ENCODE measurements at places on chromosomes 2 and 18. TPM values are rescaled to one million over a fixed set of nuclear protein-coding genes. Genes with fewer than 3 reads are reported as not detected.

The GORASP2 gene
- 34.5 TPM for total RNA-seq

The LAMA1 gene
- total RNA-seq, result 12.2 TPM

The NT5C1B gene
- total RNA-seq, result not detected

The RNU2-63P gene
- 78.3 TPM for total RNA-seq

GRCh38 chr2:180698668-180699067 lies 281.7 kb upstream of the UBE2E3 start:
- no peak for DNase-seq

GRCh38 chr2:48601349-48601748 lies 16.3 kb upstream of the GTF2A1L start:
- no peak for DNase-seq

GRCh38 chr2:7598402-7598801 lies 681.2 kb downstream of the RNF144A start:
- no peak for DNase-seq

DNA sequence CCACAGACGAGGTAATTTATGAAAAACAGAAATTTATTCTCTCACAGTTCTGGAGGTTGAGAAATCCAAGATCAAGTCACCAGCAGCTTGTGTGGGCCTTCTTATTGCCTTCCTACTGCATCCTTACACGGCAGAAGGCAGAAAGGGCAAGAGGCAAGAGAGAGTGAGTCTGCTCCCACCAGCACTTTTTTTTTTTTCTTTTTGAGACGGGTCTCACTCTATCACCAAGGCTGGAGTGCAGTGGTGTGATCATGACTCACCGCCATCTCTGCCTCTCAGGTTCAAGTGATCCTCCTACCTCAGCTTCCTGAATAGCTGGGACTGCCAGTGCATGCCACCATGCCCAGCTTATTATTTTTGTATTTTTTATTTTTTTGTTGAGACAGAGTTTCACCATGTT lies 78.5 kb upstream of the HK2 start:
- DNase-seq, result peak; percentile 91

DNA sequence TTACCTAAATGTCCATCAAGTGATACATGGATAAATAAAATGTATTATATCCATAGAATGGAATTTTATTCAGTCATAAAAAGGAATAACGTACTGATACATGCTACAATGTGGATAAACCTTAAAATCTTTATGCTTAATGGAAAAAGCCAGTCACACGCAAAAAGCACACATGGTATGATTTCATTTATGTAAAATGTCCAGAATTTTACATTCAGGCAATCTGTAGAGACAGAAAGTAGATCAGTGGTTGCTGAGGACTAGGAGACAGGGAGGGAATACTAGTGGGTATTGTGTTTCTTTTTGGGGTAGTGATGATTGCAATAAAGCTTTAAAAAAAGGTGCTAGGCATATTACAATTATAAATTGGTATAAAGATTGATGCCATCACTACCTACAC lies 30.7 kb upstream of the CD302 start:
- no peak for DNase-seq

GRCh38 chr18:34028324-34028723 lies 196.4 kb downstream of the NOL4 start:
- peak; percentile 43 for DNase-seq

DNA sequence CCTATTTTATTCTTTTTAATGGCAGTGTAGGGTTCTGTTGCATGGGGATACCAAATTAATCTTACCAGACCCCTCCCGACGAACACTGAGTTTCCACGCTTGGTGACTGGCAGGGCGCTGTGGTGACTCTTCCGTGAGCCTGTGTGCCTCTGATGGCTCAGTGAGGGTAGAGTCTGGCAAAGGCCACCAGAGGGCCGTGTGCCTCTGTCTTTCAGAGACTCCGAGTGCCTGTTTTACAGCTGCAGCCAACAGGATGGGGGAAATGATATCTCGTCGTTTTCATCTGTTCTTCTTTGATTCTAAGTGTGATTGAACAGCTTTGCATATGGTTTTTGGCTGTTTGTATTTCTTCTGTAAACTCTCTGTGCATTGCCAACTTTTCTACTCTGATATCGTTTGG lies 99.8 kb downstream of the ZNF236 start:
- DNase-seq, result no peak

GRCh38 chr18:67705748-67706147 lies 189.2 kb upstream of the DSEL start:
- peak; percentile 22 for DNase-seq

- DNase-seq, result peak; percentile 83
Observed at GRCh38 chr2:216535454-216535995, 36.9 kb downstream of the RPL37A start.

DNA sequence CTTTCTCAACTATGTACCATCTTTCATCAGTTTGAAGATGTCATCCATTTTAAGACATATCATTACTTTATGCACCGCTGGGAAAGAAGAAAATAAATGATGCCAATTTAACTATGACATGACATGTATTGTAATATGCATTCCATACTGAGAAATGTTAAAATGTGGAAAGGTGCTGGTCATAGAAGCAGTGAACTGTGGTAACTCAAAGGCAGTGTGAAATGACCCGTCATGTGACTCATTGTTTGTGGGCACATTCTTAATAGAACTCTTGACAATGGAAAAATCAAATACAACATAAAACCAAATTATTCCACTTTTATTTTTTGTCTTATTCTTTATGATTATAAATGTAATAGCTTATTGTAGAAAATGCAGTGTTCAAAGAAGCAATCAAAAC lies 455.0 kb upstream of the ST6GAL2 start:
- no peak for DNase-seq

GRCh38 chr18:48777026-48777743 lies 173.6 kb downstream of the SMAD7 start:
- peak; percentile 62 for DNase-seq

DNA sequence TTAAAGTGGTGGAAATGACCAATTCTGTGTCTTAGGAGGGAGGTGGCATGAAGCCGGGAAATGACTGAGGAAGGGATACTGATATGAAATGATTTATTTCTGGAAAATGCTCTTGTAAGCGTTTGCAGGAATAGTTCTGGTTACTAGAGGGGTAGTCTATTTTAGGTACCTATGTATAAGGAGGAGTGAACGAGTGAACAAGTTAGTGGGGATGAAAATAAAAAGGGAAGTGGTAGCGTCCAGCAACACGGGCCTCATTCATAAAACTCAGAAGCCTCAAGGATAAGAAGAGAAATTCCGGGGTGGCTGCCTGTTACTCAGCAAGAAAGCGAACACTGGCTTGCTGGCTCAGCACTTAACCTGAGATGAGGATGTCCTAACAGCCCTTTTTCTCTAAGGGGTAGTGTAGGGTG lies 303.3 kb downstream of the NCKAP5 start:
- DNase-seq, result no peak

DNA sequence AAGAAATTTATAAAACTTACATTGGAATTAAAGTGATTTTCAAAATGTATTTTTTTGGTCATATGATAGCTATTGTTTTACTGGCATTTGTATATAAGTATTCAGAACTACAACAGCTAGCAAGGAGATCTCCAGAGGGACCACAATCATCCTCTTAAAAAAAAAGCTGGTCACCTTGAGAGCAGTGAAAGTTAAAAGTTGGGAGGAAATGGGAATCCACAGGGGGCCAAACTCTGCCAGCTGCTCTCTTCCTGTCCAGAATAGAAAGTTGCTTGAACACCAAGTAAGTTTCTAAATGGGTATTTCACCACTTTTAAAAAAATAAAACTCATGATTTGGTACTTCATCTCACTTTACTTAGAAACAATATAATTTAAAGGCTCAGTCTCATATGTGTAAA lies 1025.1 kb downstream of the LRP1B start:
- DNase-seq, result peak; percentile 36

DNA sequence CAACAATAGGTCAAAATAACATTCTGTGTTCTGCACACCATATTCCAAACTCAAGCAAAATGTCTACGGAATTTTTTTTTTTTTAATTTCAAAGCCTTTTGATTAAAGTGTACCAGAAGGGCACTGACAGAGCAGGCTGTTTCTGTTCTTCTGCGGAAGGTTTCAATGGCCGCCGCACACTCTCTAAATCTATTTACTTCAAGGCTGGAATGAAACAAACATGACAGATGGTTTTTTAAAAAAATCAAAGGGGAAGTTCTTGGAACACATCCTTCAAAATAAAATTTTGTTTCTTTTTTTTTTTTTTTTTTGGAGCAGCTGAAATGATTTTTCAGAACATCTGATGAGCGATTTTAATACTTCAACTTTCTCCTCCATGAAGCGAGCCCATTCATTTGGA lies 259.1 kb downstream of the TXNL1 start:
- DNase-seq, result no peak

DNA sequence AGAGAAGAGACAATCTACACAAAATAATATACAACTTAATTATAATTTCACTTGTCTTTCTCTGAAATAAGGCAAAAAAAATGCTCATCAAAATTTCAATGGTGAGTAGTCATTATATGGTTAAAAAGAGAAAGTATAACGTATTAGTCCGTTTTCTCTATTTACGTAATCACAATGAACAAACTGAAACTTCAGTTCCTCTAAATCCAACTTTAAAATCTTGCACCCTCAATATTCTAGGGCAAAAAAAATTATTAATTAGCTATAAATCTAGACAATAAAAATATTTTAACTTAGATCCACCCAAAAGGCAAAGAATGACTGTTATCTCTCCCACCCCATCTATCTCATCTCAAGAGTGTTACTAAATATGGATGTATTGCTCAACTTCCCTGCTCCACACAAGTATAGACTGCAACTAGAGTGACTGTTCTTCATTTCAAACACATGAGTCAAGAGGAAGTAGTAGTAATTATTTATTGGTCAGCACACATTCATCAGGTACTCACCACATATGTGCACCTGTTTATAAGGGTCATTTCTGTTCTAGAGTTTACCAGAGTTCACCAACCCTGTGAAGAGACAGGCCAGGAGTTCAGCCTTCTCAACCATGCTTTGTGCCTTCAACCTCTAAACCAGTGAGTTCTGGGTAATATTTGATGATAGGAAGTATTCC lies 36.4 kb downstream of the STK39 start:
- peak; percentile 97 for DNase-seq

DNA sequence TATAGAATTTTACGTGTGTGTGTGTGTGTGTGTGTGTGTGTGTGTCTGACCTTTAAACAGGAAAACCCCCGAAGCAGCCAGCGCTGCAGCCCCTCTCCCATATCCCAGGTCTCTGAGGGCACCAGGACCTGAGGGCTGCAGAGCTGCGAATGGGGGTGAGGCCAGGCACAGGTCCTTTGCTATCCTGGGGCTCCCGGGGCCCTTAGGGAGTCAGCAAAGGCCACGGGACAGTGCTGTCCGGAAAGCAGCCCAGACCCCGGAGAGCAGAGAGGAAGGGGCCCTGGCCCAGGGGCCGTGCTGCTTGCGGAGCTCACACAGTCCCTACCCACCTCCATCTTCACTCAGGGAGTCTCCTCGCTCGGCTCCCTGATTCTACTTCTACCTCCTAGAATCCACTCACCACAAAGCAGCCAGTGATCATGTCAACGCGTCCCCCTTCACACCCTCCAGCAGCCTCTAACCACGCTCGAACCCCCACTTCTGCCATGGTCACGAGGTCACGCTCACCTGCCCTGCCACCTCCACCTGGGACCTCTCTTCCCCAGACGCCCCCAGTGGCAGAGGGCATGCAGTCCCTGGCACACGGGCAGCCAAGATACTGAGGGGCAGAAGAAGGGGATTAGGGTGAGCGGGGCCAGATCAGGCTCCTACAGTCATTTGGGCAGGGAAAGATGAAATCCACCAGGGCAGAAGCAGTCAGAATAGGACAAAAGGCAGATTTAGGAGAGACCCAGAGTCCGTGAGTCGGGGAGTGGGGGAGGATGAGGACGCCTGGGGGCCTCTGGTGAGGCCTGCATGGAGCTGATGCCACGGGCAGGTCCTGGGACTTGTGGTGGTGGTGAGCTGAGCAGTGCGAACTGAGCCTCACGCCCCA lies 86.7 kb downstream of the USP40 start:
- no peak for DNase-seq

Data from HT1080 (cell line).